ELF-1 (cell line): ENCODE measurements at places on chromosomes 1 and 21.
A peak's percentile ranks its signal among the peaks of the same experiment; 100 is the strongest.

DNA sequence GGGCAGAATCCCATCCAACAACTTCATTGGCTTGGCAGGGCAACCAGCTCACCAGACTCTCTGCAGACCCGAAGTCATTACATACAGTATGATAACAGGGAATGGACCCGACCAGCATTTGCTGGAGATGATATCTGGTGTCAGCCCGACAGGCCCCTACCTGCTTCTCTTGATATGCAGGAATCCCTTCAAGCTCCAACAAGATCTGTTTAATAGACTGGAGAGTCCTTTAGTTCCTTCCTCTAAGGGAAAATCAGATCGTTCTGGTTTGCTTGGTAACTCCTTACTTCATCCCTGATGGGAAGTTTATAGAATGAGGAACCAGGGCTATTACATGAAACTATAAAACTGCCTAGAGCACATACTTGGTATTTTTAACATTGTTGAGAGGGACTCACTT, 61.2 kb downstream of the EDARADD start:
- DNase-seq, result peak; percentile 43

DNA sequence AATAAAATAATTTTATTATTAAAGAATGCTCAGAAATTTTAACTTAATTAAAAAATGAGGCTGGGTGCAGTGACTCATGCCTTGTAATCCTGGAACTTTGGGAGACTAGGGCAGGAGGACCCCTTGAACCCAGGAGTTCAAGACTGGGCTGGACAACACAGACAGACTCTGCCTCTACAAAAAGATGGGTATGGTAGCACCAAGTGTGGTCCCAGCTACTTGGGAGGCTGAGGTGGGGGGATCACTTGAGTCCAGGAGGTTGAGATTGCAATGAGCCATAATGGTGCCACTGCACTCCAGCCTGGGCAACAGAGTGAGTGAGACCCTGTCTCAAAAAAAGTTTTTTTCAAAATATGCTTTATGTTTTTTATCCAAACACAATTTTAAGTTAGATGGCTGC, 25.3 kb downstream of the TMED5 start:
- DNase-seq, result no peak

- DNase-seq, result peak; percentile 46
Measured at GRCh38 chr1:38088366-38088765, 41.8 kb upstream of the POU3F1 start.

GRCh38 chr1:8283058-8283884, 34.6 kb upstream of the SLC45A1 start:
- DNase-seq, result no peak

DNA sequence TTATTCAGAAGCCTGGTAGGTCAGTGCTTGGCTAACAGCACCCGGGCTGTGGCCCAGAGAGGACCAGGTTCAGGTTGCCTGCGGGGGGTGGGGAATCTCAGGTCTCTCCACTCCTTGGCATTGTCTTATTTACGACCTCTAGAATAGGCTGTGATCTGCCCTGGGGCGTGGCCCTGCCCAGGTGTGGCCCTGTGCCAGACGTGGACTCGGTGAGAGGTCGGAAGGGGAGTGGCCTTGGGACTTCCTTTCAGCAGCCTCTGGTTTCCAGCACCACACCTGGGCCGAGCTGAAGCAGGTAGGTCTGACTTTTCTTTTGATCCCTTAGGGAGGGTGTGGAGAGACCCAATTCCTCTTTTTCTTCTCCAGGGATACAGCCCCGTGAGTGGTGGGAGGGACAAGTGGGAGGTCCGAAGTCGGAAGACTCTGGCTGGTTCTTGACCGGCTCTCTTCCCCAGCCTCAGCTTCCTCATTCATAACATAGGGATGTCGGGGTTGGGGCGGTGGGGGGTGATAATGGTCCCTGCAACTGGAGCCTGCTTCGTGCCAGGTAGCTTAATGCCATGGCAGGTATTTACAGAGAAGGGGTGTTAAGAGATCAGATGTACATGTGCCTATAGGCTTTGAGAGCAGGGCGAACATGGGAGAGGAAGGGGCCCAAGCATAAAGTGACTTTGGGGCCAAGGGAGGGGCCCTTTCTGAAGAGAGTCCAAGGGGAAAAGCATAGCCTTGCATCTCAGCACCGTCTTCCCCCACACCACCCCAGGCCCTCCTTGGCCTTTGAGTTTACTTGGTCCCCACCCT, 16.5 kb downstream of the ACOT11 start:
- DNase-seq, result peak; percentile 83

GRCh38 chr21:30391492-30392025, 4.3 kb upstream of the KRTAP13-1 start:
- no peak for DNase-seq

DNA sequence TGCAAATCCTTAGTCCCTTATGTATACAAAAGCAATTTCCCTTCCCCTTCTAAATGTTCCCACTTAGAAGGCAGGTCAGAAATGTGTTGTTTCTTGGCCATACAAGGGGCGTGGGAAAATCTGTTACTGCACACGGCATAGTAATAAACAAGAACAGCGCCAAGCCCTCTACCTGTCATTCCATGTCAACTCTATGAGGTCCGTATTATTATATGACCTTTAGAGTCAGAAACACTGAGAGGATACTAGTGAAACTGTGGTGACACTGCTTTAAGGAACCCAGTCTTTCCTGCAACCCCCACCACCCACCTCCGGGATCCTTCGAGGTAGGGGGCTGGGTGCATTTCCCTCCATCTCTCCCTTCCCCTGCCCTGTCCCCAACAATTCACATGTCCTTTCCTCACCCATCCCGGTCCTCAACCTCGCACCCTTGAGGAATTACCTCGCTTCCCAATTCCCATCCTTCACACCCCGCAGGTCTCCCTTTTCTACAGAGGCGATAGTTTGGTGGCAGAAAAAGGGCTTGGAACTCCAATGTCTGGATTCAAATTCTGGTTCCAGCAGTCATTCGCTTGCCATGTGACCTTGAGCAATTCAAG, 647 bp downstream of the SDHB start:
- DNase-seq, result no peak

- DNase-seq, result no peak
Measured at GRCh38 chr1:245938046-245938435, 569.0 kb downstream of the SMYD3 start.

DNA sequence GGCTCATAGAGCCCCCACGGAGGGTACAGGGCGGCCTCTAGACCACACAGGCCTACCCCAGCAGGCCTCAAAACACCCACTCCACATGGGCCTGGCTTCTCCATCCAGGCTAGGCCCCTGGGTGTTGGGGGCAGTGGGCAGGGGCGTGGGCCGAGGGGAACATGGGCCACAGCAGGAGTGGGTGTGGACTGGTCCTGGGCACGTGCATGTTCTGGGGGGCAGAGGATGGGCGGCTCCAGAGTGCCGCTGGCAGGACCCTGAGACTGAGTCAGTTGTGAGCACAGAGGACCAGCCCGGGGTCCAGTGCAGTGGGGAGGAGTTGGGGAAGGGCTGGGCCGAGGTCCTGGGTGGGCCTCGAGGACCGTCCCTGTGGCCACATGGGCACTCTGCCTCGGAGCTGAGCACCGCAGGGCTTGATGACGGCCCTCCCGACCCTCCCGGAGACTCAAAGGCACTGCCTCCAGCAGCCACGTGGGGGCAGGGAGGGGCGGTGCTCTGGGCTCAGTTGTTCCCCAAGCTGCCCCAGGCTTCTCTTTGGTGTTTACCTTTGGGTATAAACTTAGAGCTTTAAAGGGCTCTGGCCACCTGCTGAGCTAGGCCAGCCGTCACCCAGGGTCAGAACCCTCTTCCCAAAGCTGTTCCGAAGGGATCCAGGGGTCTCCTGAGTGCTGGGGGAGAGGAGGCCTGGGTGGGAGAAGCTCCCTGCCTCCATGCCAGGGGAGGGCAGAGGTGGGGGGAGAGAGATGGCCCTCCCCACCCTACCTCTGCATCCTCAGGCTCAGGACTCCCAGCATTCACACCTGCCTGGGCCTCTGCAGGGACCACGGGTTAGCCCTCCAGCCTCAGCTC, 79.9 kb downstream of the MORN1 start:
- DNase-seq, result peak; percentile 87

DNA sequence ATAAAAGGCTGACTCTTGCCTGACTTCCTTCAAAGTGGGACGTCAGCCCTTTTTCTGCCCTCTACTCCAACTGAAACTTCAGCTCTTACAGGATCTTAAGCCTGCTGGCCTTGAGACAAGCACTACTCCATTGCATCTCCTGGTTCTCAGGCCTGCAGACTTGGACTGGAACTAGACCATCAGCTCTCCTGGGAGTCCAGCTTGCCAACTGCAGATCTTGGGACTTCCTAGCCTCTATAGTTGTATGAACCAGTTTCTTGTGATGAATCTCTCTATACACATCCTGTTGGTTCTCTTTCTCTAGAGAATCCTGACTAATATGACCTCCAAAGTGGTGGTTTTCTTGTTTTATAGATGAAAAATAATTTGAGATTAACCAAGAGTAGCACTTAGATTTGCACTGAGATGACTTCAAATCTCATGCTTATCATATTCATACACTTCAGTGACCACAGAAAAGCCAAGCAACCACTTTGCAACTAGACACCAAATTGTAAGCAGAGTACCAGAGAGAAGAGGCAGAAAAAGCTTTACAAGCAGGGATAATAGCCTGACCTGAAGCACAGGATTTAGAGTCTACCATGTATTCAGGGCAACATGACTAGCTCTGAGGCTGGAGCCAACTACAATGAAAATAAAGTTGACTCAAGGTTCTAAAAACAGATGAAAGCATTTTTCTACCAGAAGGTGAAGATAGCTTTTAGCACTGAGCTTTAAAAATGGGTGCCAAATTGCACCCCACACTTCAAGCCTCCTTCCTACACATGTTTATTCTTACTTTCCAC, 661.3 kb upstream of the USP24 start:
- DNase-seq, result no peak

DNA sequence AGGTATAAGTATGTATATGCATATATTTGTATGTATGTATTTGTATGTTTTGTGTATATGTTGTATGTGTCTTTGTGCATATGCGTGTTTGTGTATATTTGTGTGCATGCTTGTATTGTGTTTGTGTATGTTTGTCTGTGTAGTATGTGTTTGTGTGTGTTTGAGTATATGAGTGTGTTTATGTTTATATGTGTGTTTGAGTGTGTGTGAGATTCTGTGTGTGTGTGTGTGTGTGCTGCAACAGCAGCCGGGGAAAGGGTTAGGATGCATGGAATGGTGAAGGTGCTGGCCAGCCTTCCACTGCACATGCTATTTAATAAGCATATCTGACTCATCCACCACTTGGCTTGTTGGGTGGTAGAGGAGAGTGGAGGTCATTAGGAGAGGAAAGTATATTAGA, 46.6 kb upstream of the RAB4A start:
- no peak for DNase-seq
